ENCODE measurements at places on chromosomes 6 and 20.

DNA sequence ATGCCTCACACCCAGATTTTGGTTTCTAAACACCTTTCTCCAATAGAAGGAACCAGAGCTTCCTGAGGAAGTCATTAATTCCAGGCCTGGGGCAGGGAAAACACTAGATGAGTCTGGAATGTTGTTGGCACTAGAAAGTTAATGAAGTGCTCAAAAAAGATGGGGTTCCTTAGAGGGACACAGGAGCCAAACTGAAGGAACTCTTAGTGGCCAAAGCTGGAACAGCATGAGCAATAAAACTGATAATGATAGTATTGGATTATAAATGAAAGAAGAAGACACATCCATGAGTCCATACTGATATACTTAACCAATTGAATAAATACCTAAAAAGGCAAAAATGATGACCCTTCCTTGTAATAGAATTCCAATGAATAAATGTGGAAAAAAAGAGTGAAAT, 4.4 kb downstream of the IL20RA start:
- DNase-seq: no peak

DNA sequence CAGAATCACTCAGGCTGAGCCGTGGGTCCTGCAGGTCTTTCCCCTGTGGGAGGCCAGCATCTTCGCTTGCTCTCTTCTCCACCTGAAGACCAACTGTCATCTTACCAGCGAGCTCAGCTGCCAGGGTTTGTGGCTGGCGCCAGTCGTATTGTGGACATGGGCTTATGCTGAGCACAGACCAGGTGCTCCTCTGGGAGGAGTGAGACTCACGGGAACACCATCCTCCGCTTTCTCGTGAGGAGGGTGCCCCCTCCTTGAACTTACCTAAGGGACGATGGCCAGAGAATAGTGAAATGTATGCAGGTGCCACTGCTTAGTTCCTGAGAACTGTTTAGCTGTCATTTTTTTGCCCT, 17.1 kb downstream of the WRNIP1 start:
- DNase-seq: no peak

- peak; percentile 83 for DNase-seq
These were observed 10.5 kb downstream of the NKX2-2 start for GRCh38 chr20:21503345-21503744.

DNA sequence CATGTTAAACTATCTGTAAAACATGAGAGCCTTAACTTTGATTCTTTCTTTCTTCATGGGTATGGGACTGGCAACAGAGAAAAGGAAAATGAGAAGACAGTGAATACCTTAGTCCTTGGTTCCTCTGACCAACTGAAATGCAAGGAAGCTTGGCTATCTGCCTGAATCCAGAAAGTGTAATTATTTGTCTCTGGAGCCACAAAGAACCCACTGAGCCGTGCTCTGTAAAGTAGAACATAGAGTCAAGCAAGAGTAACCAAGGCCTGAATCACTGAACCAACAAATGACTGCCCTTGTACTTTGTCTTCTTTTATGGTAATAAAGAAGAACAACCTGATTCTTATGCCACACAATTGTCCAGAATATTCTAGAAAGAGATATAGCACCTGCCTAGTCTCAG, 27.6 kb downstream of the PKHD1 start:
- DNase-seq: no peak

DNA sequence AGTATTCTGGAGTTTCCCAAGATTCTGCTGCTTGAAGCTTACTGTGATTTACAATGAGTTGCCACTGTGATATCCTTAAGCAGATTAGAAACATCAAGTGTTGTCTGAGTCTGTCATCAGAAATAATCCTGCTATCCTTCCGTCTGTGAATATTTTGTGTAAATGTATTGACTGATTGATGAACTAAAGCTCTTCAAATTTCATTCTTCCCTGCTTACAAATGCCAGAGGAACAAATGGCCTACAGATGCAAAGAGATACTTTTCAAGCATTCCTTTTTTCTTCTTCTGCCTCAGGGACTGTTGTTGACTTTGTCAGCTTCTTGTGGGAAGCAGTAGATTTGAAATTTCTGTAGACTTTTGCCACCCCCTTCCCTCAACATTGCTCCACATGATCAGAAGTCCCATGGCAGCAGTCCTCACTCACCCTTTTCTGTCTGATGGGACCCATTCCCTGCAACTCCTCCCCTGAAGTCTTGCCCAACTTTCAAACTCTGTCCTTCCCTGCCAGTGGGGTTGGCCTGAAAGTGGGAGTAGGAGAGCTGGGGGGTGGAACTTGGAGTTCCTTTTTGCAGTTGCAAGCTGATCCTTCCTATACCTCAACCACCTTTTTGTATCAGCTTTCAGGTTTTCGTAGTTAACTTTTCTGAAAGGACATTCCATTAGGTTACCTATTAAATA, 38.5 kb upstream of the MLIP start:
- no peak for DNase-seq

- no peak for DNase-seq
These were observed 922.8 kb downstream of the EPHA7 start for GRCh38 chr6:92496527-92496926.
